Activated gamma-delta T cell treated with Interleukin-2 at 50 U/mL for 16 hours (primary cell): ENCODE measurements at places on chromosomes 7 and 10.

DNA sequence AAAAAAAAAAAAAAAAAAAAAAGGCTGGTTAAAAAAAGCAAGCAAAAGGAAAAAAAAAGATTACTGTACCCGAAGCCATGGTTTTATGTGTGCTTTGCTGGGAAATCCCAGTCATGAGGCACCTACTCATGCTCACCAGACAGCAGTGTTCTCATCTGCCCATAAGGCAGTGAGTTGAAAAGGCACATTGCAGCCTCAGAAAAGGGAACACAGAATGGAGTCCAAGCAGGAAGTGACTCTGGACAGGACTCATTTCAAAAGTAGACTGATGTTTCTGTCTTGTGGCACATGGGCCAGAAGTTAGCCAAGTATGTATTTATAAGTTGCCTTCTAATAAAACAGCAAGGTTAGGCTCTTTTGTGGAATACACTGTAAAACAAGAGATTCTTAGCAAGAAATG lies 40.2 kb downstream of the PDSS1 start:
- no peak for DNase-seq

GRCh38 chr7:94620703-94621118 lies 35.2 kb downstream of the SGCE start:
- no peak for DNase-seq

DNA sequence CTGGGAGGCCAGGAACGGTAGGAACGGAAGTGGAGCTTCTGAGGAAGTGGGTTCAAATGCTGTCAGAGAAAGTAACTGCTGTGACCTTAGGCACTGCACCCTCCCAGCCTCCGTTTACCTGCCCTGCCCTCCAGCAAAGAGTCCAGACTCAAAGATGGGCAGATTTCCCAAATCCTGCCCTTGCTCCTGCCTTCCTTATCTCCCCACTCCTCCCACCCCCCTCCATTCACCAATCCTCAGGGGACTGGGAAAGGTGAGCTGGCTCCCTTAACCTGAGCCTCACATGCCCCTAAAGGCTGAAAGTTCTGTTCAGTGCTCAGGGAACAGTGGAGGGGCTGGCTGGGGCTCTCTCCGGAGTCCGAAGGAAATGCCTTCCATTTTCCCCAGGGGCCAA lies 161.6 kb downstream of the SH3PXD2A start:
- DNase-seq: no peak

DNA sequence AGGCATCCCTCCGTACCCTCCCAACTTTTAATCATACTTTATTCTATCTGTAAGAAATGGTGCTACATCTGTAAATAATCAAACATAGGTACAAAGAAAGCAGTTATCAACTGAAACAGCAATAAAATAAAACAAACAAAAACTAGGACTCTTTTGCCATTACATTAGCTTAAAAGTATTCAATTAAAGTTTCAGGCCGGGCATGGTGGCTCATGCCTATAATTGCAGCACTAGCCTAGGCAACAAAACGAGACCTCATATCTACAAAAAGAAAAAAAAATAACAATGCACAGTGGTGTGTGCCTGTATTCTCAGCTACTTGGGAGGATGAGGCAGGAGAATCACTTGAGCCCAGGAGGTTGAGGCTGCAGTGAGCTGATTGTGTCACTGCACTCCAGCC lies 161.9 kb downstream of the SGMS1 start:
- no peak for DNase-seq

DNA sequence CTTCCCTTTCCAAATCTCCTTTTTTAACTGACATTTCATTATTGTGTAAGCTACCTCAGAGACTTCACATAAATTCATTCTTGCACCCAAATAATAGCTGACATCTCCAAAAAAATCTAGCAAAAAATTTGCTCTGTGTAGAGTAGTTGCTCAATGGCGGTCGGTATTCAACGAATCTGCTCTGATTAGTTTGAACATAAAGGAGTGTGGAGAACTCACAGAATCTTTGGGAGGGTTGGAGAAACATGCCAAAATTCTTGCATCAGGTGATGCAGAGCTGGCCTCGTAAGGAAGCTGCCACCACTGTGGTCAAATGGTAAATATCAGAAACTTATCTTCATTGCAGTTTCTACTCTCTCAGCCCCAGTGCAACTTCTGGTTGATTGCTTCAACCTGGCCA lies 201.2 kb upstream of the MDFIC start:
- no peak for DNase-seq

GRCh38 chr7:147436718-147437117 lies 1153.8 kb upstream of the C7orf33 start:
- DNase-seq: no peak

- no peak for DNase-seq
These were observed 4.0 kb downstream of the RBP3 start for GRCh38 chr10:47351899-47352815.

- no peak for DNase-seq
These were observed 9.0 kb upstream of the CHUK start for GRCh38 chr10:100238429-100238828.

DNA sequence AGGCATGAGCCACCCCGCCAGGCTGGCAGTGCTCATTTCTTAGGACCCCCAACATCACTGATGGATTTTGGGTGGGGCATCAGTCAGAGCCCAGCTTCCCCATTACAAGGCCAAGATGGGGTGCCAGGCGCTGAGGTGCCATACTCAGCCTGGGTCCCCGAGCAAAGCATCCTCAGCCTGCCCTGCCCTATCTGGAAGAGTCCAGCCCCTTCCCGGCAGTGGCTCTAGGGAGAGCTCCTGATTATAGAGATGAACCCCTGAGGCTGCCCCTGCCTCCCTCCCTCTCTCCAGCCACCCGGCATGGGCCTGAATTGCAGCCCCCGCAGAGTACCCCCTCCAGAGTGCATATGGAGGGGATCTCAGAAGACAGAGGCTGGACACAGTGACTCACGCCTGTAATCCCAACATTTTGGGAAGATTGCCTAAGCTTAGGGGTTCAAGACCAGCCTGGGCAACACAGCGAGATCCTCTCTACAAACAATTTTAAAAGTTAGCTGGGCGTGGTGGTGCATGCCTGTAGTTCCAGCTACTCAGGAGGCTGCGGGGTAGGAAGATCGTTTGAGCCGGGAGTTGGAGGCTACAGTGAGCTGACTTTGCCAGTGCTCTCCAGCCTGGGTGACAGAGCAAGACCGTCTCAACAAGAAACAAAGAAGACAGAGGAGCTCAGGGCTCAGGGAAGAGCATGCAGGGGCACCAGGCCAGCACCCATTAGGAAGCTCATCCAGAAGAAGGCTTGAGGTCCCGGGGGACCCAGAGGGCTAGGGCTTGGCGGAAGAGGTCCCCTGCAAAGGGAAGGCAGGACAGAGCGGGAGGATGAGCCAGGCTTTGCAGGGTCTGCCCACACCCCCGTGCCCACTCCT lies 13.3 kb downstream of the LAT2 start:
- DNase-seq: no peak

GRCh38 chr10:71696628-71697326 lies 22.8 kb downstream of the C10orf105 start:
- DNase-seq: peak; percentile 63

DNA sequence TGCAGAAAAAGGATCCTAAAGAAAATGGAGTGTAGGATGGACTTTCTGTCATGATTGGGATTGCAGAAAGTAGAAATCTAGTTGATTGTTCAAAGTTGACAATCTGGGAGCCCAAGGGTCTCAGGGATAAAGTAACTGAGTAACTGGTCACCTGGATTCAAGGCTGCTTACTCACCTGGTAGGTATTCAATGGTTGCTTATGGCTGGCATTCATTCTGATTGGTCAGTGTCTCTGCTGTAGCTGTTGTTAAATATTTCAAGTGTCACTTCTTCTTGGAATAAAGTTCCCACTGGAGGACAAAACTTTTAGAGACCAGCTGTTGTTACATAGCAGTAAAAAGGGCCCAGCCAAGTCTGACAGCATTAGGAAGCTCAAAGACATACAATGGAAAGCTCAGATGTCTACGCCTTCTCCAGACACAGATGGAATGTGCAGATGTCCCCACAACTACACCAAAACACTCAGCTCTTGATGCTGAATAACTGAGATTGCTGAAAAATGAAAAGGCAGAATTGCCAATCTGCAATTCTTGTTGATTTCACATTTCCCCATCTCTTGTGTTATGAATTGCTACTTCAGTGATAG lies 106.9 kb downstream of the ZNF467 start:
- no peak for DNase-seq

DNA sequence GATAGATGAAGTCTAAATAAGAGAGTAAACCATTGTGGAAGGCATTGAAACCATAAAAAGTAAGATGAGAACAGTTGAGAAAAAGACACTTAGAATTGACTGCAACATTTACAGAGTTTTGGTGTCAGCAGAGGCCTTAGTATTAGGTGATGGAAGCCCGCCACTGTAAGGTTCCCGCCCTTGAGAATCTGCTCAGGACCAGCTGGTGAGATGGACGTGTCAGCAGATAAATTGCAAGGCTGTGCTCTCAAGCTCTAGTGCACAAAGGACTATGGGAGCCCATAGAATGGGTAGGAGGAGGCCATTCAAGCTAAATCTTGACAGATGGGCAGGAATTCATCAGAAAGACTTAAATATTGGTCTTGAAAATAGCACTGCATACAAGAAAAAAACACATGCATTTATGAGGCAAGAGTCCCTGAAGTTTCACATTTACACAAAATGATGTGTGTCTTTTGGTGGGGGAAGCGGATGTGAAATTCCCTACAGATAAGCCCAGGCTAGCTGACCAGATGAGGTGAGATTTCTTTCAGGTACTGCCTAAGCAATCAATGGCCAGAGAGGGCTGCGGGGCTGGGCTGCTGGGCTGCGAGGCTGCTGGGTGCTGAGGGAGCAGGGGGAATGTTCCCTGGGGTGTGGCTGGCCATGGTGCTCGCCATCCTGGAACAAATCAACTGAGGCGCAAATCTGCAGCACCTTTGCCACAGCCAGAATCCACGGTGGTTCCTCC lies 42.5 kb downstream of the SYPL1 start:
- DNase-seq: no peak

- no peak for DNase-seq
These were observed 42.2 kb upstream of the MTPAP start for GRCh38 chr10:30391266-30391665.

GRCh38 chr7:5692845-5693278 lies 88.6 kb downstream of the RNF216 start:
- DNase-seq: no peak

DNA sequence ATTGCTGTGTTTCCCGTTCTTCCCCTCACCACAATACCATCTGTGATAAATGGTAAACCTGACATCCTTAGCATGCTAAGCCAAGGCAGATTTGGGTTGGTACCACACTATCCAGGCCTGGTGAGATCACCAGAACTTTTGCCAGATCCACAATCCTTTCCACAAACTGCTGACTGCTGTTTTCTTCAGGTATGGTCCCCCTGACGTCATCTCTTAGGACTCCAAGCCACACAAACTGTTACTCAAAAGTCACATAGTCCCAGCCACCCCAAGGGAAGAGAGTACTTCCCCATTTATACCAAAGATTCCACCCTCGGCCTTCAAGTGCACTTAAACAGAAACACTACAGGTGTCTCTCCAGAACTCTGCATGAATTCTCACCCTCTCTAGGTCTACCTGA lies 34.8 kb downstream of the SLC25A13 start:
- no peak for DNase-seq

GRCh38 chr7:24779283-24779655 lies 22.0 kb upstream of the GSDME start:
- DNase-seq: no peak

GRCh38 chr10:49292565-49293207 lies 6.3 kb upstream of the C10orf71 start:
- DNase-seq: no peak

DNA sequence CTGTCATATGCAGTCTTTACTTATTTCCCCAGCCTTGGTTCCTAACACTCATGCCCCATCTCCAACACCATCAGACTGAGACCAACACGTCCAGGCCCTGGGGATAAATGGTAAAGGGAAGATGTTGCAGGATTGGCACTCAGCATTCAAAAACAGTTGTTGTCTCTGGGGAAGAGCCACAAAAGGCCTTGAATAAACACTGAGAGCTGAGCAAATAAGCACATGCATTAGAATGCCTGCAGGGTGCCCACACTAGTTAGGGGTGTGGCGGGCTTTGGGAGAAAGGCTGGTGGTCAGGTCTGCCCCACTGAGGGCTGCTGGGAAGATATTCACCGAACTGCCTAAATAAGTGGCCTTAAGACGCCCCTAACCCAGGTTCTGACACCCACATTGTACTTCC lies 391.0 kb downstream of the GFRA1 start:
- DNase-seq: no peak

- no peak for DNase-seq
These were observed 241.3 kb downstream of the GLI3 start for GRCh38 chr7:41995632-41996271.

DNA sequence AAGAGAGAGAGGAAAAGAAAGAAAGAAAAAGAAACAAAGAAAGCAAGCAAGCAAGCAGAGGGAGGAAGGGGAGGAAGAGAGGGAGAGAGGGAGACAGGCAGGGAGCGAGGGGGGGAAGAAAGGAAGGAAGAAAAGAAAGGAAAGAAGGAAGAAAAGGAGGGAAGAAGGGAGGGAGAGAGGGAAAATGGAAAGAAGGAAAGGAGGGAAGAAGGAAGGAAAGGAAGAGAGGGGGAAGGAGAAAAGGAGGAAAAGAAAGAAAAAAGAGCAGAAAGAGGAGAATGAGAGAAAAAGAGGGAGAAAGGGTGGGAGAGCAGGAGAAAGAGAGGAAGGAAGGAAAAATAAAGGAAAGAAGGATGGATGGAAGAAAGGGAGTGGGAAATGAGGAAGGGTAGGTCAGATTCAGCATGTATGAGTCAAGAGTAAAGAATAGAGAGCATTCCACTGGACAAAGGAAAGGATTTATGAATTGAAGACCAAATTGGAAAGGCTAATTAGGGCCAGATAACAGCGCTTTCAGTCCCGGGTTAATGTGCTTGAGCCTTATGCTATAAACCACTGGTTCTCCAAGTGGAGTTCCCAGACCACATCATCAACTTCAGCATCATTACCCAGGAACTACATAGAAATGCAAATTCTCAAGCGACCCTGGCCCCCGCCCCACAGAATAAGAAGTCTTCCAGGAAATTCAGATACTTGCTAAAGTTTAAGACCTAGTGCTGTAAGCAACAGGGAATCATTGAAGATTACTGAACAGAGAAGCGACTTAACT lies 85.1 kb downstream of the C10orf90 start:
- no peak for DNase-seq

DNA sequence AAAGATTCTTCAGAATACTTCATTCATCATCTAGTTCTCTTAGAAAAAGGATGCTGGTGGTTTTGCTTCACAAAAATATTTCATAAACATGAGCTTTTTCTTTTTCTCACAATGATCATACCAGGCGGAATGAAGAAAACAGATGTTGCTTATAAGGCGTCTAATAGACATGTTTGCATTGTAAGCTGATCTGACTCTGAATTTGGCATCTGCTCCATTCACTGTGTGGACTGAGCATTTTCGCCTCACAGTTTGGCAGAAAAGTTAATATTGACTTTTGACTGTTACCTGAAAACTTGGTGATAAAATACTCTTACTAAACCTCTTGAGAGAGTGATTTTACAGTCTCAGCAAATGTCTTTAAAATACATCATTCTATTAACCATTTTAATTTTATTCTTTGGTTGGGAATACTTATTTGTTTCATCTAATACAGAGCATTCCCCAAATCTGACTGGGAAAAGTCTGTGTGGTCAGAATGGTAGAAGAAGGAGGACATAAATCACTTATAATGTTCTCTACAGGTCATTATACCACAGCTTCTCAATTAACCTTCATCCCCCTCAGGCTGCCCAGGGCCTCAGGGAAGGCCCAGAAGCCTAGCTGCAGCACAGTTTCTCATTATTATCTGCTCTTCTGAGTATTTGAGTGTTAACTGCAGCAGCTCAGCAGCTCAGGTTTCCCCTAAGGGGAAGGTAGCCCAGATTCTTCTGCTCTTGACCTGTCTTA lies 121.6 kb upstream of the KAT6B start:
- DNase-seq: no peak
